NCI-H1092 (cell line): ENCODE measurements at places on chromosomes 6 and 20.

GRCh38 chr20:3854462-3854871, 7.8 kb downstream of the MAVS start:
- DNase-seq: no peak

GRCh38 chr6:153210083-153210482, 79.0 kb upstream of the RGS17 start:
- no peak for DNase-seq

GRCh38 chr6:94254689-94255088, 835.3 kb upstream of the EPHA7 start:
- DNase-seq: no peak

- DNase-seq: no peak
These were observed 96.3 kb upstream of the GCM1 start for GRCh38 chr6:53244958-53245357.

DNA sequence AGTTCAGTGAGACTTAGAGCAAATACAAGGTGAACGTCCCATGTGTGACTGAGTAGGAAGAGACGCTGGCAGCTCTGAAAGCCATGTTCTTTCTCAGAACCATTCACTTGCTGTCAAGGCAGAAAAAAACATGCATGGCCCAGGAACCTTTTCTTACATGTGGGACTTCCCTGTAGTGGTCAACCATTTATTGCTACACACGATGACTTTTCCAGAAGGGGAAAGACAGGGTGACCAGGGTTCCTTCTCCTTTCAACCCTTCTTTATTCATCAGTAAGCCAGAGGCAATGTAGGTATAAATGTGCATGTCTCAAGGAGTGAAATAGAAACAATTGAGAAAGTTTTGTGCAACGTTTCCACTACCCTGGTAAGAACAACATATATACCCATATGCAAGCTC, 189.0 kb downstream of the NFATC2 start:
- DNase-seq: no peak

DNA sequence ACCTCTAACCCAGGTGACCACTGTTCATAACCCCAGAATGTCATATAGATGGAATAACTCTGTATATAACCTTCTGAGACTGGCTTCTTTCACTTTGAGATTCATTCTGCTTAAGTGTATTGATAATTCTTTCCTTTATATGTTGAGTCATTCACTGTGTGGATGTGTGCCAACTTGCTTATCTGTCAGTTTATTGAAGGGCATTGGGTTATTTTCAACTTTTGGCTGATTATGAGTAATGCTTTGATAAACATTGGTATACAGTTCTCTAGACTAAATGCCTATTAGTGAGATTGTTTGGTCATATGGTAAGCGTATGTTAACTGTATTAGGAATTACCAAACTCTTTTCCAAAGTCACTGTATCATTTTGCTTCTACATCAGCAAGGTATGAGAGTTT, 453.4 kb upstream of the SPTLC3 start:
- no peak for DNase-seq

- no peak for DNase-seq
These were observed 365.3 kb downstream of the RNF144B start for GRCh38 chr6:18752278-18753068.

- no peak for DNase-seq
These were observed 2.5 kb downstream of the ZSCAN26 start for GRCh38 chr6:28269492-28269891.

- no peak for DNase-seq
These were observed 58.3 kb upstream of the CDYL start for GRCh38 chr6:4717856-4718255.

DNA sequence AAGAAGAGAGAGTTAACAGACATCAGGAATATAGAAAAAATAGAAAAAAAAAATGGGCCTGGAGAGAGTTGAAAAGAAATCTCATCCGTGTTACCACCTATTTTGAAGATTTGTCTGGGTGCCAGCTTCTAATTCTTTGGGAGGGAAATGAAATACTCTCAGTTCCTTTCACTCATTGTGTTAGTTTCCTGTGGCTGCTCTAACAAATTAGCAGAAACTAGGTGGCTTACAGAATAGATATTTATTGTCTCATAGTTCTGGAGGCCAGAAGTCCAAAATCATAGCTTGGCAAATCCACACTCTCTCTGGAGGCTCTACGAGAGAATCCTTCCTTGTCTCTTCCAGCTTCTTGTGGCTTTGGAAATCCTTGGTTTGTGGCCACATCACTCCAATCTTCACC, 225.1 kb upstream of the BTBD3 start:
- no peak for DNase-seq
